ENCODE measurements at places on chromosomes 11 and 22. TPM values are rescaled to one million over a fixed set of nuclear protein-coding genes. Genes with fewer than 3 reads are reported as not detected.

DNA sequence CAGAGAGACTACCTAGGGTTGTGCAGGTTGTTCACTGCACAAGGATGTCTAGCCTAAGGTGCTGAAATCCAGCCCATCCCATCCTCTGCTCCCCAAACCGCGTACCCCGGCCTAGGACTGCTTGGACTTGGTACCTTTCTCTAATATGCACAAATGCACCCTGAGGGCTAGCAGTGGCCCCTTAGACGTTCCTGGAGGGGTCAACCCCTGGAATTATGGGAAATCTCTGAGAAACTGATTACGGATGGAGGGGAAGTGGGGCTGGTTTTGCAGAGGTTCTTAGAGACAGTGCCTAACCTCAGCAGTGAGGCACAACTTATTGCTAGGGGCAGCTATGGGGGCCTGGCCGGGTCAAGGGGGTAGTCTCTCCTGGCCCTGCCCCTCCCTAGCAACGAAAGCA lies 2.5 kb downstream of the C11orf68 start:
- no peak for DNase-seq

- DNase-seq, result no peak
Measured at GRCh38 chr11:36389811-36390210, 93.7 kb downstream of the PRR5L start.

GRCh38 chr11:47028195-47029093 lies 91.9 kb downstream of the CSTPP1 start:
- DNase-seq, result peak; percentile 15

DNA sequence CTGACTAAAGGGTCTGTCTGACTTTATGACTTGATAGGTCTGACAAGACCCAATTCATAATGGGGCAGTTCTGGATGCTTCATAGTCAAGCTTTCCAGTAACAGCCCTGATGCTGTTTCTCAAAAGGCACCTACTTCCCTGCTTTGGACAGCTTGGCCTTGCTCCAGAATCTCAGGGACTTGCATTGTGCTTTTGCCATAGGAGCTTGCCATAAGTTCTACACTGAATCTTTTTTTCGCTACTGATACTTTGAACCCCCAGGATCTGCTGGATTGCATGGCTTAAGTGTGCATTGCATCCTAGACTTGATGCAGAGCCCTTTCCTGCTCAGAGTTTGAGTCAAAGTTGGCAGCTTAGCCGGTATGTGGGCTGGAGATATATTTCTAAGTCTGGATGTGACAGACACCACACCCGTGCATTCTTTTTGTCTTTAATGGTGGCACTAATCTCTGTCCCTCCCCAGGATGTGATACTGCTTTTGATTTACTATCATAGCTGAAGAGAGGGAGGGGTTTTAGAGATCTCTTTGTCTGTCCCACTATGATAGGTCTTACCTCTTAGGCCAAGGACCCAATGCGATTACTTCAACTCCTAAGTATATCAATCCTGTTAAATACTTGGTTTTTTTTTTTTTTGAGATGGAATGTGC lies 16.9 kb upstream of the SLC3A2 start:
- DNase-seq, result no peak

GRCh38 chr11:11119917-11120316 lies 233.1 kb downstream of the CSNK2A3 start:
- DNase-seq, result no peak

- DNase-seq, result no peak
Measured at GRCh38 chr11:20715464-20715863, 46.1 kb downstream of the NELL1 start.

GRCh38 chr11:95100191-95100648 lies 10.6 kb downstream of the ENDOD1 start:
- DNase-seq, result no peak

DNA sequence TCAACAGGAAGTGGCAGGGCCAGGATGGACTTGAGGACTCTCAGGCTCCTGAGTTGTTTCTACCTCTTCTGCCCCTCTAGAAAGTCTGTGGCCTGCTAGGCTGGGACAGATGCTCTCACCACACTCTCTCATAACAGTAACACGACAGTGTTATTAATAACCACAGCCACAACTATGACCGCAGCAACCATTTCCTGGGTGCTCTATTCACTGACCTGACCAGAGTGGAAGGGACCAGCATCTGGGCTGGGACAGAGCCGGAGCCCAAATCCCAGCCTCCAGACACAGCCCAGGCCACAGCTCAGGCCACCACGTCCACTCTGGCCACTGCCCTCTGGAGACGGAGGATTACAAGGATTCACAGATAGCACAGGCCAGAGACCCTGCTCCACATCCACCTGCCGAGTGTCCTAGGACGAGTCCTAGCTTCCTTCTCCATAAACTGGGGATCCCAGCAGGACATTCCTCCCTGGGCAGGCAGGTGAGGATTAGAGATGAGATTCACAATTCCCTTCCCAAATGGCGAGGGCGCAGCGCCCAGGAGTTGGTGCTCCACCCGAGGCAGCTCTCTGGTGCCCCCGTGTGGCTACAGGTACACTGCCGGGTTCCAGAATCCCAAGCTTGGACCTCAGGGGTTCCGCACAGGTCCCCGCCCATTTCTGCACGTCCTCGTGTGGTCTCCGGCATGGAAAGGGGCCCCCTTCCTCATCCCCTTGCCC lies 7.1 kb downstream of the PNPLA5 start:
- peak; percentile 65 for DNase-seq

Gene MMP8
- not detected for total RNA-seq

Gene CDKN1C
- total RNA-seq, result 5.1 TPM

Gene MMP13
- not detected for total RNA-seq

Data from Daoy (cell line).